ENCODE measurements at places on chromosomes 1 and 21.

DNA sequence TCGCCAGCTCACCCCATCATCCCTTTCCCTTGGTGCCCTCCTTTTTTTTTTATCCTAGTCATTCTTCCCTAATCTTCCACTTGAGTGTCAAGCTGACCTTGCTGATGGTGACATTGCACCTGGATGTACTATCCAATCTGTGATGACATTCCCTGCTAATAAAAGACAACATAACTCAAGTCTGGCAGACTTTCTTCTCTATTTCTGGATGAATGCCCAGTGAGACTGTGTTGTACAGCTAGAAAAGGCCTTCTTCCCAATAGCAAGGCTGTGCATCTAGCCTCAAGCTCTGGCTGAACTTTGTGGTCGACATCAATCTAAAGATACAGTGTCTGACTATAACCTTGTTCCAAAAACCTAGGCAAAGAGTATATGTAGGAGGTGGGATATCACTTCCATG, 6.4 kb downstream of the IL24 start:
- DNase-seq, result no peak

- DNase-seq, result peak; percentile 3
Observed at GRCh38 chr1:169060919-169061639, 45.4 kb upstream of the ATP1B1 start.

DNA sequence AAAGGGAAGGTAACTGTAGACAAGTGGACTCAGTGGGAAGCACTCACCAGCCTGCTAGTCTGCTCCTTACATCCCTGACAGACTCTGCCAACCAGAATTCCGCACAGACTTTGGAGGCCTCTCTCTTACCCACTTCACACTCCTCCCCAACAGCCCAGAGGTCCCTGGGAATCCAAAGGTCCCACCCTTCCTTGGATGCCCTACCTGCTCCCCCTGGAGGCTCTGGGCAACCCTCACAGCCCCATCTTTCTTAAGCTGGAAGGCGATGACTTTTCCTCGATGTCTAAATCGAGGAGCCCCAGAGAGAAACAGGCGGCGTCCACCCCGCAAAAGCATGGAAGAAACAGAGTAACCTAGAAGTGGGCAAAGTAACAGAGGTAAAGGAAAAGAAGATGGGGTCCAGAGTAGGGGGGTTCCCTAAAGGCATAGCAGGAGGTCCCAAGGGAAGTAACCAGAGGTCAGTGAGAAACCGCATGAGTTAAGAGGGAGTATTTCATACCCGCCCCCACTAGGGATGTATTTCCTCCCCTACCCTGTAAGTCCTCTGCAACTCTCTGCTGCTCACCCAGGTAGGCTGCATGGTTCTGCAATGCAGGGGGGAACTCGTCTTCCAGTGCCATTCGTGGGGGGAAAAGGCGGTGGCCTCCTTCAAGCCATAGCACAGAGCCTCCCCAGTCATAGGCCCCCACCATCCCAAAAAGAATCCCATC, 8.4 kb downstream of the ITGA10 start:
- DNase-seq, result no peak

- DNase-seq, result no peak
Observed at GRCh38 chr1:57072401-57073110, 106.7 kb upstream of the C8B start.

GRCh38 chr1:49052102-49052501, 275.4 kb upstream of the BEND5 start:
- no peak for DNase-seq

GRCh38 chr1:200670242-200671118, 773 bp upstream of the DDX59 start:
- DNase-seq, result peak; percentile 45

- no peak for DNase-seq
Observed at GRCh38 chr1:69639159-69639558, 71.4 kb downstream of the LRRC7 start.

GRCh38 chr21:45460611-45461368, 55.8 kb downstream of the COL18A1 start:
- DNase-seq, result no peak

- DNase-seq, result peak; percentile 42
Observed at GRCh38 chr1:101112051-101112780, 86.6 kb upstream of the DPH5 start.

- DNase-seq, result no peak
Observed at GRCh38 chr1:62904856-62905225, 120.9 kb downstream of the ATG4C start.

DNA sequence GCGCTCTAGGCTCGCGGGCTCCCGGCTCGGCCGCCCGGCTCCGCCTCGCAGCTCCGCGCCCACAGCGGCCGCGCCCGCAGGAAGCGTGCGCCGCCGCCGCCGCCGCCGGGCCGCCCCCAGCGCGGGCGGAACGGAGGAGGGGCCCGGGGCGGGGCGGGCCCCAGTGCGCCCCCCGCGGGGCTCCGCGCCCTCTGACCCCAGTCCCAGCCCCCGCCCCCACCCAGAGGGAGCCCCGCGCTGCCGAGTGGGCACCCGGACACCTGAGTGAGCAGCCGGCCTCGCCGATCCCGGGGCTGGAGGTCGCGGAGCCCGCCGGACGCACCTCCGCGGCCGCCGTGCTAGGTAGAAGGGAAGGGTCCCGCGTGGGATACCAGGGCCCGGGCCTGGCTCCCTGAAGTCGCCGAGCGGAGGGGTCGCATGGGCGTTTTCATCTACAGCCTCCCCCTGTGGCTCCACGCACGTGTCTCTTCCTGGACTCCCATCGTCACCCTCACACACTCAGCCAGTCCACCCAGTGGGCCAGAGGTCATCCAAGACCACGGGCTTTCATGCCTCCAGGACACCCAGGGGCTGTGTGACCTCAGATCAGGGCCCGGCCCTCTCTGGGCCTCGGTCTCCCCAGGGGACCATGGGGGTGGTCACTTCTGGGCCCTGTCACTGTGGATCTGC, at the start of gene SDC3:
Gene SDC3 (minus strand): TSS at position 63 of the 669 bp plus-strand sequence. CDS start 172 bp downstream, outside the sequence.
- no peak for DNase-seq

DNA sequence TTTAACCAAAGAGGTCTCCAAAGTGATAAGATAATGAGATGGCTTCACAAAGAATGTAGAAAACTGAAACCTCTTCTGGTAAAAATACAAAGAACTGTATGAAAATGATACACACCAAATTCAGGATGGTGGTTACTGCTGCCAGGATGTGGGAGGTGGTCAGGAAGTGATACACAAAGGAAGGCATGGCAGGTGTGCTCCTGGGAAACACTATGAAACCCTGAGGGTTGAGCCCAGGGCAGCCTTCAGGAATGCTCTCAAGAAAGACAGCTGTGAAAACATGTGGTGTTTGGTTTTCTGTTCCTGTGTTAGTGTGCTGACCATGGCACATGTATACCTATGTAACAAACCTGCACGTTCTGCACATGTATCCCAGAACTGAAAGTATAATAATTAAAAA, 109.3 kb downstream of the NTNG1 start:
- DNase-seq, result no peak

- DNase-seq, result no peak
Observed at GRCh38 chr21:33208534-33208933, 21.2 kb upstream of the IFNAR2 start.
